Stimulated activated CD4-positive, alpha-beta T cell treated with anti-CD3 and anti-CD28 coated beads, Interleukin-4, amount 100 ng/mL, for 1 hour (primary cell): ENCODE measurements at places on chromosomes 2 and 18.

DNA sequence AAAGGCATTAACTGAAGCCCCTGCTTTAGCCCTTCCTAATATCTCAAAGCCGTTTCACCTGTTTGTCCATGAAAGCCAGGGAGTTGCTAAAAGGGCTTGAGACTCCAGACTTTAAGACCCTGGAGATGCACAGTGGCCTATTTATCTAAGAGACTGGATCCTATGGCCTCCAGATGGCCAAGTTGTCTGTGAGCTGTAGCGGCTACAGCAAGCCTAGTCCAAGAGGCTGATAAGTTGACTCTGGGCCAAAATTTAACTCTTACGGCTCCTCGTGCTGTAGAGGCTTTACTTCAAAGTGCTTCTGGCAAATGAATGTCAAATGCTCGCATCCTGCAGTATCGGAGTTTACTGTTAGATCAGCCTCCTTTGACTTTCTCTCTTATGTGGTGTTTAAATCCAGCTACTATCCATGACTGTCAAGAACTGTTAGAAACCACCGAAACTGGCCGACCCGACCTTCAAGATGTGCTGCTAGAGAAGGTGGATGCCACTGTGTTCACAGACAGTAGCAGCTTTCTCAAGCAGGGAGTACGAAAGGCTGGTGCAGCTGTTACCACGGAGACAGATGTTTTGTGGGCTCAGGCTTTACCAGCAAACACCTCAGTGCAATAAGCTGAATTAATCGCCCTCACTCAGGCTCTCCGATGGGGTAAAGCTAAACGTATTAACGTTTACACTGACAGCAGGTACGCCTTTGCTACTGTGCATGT, 336.7 kb upstream of the CNTNAP5 start:
- DNase-seq, result no peak

GRCh38 chr2:78202366-78202765, 680.2 kb upstream of the LRRTM4 start:
- no peak for DNase-seq

DNA sequence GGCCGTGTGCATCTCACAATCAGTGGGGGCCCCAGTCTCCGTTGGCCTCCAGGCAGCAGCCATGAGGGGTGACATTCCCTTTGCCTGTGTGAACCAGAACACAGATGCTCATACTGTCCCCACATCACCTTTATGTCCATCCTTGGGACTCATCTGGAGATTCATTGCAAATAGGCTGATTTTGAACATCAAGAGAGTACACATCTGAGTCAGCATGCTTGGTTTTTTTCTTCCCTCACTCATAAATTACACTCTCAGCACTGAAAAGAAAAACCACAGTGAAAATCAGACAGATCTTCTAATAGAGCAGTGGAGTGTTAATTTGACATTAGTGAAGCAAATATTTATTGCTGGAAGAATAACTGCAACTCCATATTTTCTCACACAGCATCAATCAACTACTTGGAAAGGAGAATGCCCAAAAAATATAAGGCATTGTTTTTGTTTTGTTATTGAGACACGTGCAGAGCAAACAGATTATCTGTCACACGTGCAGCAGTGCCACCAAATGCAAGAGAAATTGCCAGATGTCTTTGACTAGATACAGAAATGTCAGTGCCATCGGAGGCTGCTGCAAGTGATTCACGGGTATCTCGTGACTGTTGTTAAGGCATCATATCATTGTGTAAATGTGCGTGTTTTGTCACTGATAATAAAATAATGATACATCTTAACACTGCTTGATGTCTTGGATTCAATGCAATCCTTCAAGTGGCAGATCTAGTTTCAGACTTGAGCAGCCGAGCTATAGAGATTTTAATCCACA, 10.9 kb downstream of the APCDD1 start:
- no peak for DNase-seq

- DNase-seq, result no peak
These were observed 20.5 kb downstream of the RAB11FIP5 start for GRCh38 chr2:73092146-73092783.

- DNase-seq, result no peak
These were observed 5.6 kb downstream of the ARL4C start for GRCh38 chr2:234491281-234491680.

GRCh38 chr2:44964752-44965236, 23.3 kb downstream of the SIX3 start:
- DNase-seq, result no peak
